ENCODE measurements at places on chromosomes 2 and 18.

GRCh38 chr2:218679119-218679518 is 7.2 kb downstream of the STK36 start:
- no peak for DNase-seq

- DNase-seq = no peak
Observed at GRCh38 chr2:61151436-61151835, 10.6 kb upstream of the C2orf74 start.

- DNase-seq = no peak
Observed at GRCh38 chr18:5596585-5596984, 52.8 kb upstream of the EPB41L3 start.

DNA sequence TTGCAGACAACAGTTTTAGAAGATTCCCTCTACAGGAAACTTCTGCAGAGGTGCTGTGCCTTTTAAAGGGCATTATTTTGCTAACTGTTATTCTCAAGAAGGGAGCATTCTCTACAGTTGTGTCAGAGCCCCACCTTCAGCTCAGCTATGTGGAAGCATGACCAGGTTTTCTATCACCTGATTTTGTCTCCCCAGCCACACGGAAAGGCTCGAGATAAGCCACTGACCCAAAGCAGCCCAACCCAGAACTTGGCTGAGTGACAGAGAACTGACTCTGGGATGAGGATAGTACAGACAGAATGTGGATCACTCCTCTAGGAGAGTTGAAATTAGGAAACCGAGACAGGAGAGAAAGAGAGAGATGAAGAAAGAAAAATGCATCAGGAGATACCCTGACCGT is 10.7 kb downstream of the COL4A4 start:
- DNase-seq = no peak

DNA sequence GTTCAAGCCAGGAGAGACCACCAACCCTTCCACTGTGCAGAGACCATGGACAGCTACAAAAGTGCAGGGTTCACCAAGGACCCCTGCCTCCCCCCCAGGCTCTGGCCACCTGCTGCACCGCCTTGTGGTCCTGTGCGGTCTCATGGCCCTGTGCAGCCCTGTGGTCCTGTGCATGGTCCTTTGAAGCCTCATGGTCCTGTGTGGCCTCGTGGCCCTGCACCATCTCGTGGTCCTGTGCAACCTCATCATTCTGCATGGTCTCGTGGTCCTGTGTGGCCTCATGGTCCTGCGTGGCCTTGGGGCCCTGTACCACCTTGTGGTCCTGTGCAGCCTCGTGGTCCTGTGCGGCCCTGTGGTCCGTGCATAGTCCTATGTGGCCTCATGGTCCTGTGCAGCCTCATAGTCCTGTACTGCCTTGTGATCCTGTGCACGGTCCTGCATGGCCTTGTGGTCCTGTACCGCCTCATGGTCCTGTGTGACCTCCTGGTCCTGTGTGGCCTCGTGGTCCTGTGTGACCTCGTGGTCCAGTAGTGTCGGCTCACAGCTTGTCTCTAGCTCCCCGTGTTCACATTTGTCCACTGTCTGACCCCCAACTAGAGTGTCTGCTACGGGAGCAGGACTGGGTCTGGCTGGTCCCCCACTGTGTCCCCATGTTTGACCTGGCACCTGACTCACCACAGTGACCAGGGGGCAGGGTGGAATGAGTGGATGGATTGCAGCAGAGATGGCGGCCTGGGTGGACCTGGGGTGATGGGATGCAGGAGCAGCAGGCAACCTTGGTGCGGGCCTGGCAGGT is 20.0 kb upstream of the OTOS start:
- no peak for DNase-seq

DNA sequence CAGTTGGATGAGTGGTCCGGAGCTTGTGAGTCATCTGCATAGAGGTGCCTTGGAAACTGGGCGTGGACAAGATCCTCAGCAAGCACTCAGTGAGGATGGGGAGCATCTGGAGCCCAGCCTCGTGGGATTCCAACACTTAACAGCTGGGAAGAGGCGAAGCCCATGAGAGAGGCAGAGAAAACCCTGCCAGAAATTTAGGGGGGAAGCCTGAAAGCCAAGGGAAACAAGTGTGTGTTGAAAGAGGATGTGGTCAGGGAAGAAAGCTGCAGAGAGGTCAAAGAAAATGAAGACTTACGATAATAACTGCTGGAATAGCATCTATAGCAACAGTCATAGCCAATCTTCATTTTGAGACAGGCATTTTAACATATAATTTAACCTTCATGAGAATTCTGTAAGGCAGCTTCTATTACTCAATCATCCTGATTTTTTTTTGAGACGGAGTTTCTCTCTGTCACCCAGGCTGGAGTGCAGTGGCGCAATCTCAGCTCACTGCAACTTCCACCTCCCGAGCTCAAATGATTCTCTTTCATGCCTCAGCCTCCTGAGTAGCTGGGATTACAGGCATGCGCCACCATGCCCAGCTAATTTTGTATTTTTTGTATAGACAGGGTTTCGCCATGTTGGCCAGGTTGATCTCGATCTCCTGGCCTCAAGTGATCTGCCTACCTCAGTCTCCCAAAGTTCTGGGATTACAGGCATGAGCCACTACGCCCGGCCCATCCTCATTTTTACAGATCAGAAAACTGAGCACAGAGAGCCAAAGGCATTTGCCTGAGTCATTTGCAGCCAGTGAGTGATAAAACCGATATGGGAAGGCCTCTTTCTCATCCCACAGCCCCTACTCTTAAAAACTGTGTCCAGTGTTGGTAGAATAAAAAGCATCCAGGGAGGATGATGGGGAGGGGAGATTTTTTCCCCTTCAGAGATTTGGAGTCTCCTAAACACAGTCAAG is 214.4 kb upstream of the EPAS1 start:
- no peak for DNase-seq

GRCh38 chr18:8747440-8747937 is 42.1 kb downstream of the MTCL1 start:
- no peak for DNase-seq

GRCh38 chr2:235041221-235041917 is 89.6 kb downstream of the SH3BP4 start:
- DNase-seq = no peak

GRCh38 chr2:122868646-122869275 is 1113.3 kb downstream of the TSN start:
- no peak for DNase-seq

DNA sequence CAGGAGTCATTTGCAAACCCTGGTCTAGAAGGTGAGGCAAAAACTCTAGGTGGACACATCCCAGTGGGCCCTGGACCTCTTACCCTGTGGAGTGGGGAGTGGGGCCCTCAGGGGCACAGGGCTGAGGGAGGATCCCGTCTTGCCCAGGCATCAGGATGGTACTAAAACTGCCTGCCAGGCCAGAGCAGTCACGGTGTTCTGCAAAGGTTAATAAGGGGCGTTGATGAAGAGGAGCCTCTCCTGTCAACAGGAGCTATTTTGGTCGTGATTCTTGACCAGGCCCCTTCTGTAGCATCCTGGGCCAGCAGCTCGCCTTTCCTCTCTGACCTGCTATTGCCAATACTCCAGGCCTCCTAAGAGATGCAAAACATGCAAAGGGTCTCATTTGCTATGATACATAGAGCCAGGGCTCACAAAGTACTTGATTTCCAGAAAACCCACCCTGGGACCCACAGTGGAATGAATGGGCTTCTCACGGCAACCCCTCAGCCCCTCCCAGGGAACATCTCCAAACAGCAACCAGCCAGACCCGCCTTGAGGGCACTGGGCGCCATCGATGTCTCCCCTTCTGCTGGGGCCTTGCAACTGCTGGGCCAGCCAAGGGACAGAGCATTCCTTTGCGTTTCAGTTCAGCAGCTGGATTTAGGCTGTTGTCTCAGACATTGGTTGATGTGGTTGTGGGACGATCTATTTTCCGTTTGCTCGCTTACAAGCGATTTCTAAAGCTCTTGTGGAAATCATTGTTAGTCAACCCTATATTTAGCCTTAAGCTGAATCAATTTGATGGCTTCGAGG is 111.1 kb downstream of the PDCL3 start:
- no peak for DNase-seq

DNA sequence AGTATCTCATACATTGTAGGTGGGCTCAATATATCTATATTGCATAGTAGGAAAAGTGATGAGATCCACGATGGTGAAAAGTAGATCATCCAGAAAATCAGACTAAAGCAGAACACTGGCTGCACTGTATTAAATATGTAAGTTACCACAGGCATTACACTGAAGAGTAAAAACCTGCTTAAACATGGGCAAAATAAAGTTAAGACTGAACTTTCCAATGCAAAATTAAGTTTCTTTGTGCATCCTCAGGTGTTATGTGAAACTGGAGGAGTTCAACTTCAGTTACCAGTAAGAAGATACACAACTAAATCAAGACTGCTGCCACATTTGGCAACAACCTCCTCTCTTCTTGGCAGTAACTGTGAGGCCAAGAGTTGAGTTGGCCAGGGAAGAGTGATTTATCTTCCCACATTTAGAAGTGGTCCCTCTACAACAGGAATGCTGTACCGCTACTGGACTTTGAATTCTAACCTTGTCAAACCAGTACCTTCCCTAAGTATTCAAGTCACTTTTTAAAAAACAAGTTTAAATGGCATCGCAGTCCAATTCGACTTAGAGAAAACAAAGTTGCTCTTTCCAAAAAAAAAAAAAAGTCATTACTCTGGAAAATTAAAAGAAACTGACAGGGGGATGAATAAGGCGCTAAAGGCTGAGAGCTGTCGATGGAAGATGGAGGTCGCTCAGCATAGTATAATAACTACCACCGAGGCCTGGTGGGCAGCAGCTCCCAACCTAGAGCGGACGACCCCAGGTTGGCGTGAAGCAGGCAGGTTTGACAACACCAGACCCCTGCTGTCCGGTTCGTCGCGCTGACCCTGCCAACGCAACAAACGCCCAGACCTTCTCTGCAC is 1.1 kb downstream of the MAP4K3 start:
- DNase-seq = no peak

DNA sequence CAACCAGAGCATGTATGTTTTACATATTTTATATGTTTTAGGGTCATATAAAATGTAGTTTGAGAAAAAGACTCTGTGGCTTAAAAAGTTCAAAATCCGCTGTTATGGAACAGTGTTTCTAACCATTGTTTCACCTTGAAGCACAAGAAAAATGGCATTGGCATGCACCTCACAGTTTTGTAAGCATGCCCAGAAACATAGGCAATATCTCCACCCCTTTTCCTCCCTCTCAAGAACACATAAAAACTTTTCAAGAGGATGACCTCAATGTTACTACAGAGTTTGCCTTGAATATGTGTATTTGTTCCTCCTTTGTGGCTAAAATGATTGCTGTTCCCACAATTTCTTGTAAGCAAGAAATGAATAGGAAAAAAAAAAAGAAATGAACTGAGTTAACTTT is 29.3 kb upstream of the SLC40A1 start:
- DNase-seq = no peak

DNA sequence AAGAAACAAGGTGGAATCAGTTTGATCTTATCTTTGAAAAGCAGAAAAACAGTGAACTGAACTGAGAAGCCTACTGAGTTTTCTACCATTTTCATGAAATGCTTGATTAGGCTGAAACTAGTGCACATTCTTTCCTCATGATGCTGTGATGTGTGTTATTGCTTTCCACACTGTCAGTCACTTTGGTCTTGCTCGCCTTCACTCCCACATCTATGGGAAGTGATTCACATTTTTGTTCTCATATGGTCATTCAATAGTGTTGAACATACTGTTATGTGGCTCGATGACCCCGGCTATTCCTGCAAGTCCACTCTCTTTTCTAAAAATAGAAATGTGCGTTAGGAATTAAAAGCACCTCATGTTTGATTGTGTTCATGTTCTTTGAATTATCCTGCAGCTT is 129.7 kb downstream of the TGIF1 start:
- DNase-seq = no peak

GRCh38 chr2:4693266-4693665 is 989.9 kb downstream of the DCDC2C start:
- no peak for DNase-seq

- no peak for DNase-seq
Observed at GRCh38 chr18:21629089-21629832, 17.1 kb downstream of the SNRPD1 start.

GRCh38 chr2:212416086-212416485 is 122.5 kb downstream of the ERBB4 start:
- no peak for DNase-seq

DNA sequence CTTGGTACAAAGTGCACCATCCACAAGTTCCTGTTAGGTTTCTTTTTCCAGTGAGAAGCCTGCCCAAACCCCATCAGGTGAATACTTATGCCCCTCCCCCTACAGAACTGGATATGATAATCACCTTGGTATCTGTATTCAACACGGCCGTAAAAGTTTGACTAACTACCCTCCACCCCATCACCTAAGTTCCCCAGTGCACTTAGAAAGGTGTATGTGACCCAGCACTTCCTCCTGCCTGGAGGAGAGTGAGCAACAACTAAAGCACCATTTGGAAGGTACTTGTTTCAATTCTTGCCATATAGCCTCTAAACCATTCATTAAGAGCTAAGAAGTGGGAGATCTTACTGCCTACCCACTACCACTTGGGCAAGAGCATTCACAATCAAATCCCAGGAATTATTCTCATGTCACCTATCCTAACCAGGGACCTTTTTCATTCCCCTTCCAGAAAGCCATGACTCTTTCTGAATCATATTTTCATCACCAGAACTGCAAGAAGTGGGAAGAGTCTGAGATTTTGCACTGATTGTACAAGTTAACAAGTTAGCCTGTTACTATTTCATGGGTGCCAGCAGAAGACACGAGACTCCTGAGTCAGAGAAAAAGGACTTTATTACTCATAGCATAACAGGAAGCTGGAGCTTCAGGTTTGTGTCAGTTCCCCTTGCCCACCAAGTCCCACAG is 53.5 kb upstream of the NDUFV2 start:
- DNase-seq = no peak

DNA sequence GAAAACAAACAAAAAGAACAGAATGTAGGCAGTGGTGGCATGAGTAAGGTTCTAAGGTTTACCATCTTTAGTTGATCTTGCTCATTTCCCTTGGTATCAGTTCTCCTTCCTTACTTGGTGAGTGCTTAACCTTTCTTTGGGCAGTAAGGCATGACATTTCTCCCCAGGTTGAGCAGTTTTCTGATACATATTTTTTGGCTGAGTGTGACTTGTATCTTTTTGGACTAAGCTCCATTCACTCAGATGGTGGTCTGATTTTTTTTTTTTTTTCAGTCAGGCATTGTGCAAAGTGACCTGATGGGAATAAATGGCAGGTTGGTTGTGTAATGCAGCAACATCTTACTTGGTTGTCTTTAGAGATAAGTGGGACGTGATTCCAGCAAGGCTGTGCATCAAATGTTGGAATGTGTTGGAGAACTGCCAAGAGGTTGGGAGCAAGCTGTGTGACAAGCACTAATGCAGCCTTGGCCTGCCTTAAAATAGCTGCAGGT is 15.1 kb downstream of the SPTBN1 start:
- DNase-seq = no peak

DNA sequence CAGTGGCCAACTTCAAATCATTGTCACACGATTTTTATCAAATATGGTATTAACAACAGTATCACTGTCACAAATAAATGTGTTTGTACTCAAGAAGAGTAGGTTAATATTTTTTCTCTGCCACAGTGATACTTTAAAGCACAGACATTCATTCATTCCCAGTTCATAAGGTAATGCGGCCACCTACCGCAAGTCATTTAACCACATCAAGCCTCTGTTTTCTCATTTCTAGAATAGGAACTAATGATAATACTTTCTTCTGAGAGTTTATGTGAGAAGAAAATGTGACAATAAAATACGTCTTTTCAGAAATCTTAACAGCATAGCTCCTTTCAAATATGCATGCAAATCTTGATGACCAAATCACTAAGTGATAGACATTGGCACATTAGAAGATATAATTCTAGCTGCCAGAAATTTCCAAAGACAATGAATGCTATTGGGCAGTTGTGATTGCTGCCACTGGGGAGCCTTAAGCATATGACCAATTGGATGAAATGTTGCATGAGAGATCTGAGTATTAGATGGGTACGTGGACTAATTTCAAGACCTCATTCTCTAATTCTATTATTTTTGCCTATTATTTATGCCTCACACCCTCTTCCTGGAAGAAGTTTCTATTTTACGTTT is 430.9 kb downstream of the PID1 start:
- no peak for DNase-seq
